ENCODE measurements at places on chromosomes 4 and X.
A peak's percentile ranks its signal among the peaks of the same experiment; 100 is the strongest.

GRCh38 chrX:38117485-38117884, 103.2 kb downstream of the SRPX start:
- DNase-seq = no peak

GRCh38 chrX:35890699-35891098, 28.8 kb upstream of the CFAP47 start:
- peak; percentile 51 for DNase-seq

GRCh38 chrX:115679460-115679859, 118.5 kb downstream of the PLS3 start:
- DNase-seq = peak; percentile 45

DNA sequence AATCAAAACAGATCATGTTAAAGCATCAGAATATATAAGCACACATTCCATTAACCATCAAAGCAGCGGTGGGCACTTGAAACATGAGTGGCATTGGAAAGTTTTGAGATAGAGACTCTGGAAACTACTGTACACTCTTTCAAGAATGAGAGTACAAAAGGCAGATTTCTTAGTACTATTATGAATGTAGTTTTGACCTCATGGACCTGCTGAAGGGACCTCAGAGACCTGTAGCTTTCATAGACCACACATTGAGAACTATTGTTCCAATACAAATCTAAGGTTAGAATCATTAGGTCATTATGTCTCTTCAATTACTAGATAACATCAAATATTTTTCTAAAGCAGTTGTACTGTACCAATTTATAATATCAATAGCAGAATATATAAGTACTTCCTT, 283.6 kb downstream of the RPA4 start:
- DNase-seq = no peak

GRCh38 chr4:92231511-92231910, 72.3 kb upstream of the GRID2 start:
- DNase-seq = no peak

DNA sequence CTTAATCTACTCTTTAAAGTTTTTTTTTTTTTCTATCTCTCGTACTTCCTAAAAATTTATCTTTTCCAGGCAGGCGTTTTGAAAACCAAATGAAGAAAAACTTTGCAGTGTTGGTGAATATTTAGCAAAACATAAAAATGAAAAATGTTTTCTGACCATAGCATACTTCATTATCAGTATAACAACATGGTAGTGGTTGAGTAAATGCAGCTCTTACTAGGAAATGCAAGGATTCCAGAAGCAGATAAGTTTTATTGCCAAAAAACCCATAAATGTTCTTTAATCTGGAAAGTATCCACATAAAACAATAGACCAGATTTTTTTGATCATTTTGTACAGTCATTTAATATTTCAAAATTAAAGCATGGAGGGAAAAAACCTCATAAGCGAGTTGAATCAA, 136.9 kb upstream of the GUCY1A1 start:
- no peak for DNase-seq

DNA sequence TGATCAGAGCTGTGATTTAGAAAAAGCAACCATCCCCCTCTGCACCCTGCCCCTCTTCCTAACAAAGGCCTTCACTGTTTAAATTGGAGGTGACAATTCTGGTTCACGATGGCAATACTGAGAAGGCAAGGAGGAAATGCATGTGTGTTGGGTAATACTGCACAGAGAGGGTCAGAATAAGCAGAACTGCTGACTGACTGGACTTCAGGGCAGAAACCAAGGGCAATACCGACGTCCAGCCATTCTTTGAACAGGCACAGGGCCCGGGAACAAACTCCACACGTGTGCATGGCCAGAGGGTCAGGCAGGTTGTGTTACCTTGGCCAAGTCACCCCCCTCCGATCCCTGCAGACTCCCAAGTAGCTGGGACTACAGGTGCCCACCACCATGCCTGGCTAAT, 6.0 kb downstream of the ACSL1 start:
- no peak for DNase-seq

- no peak for DNase-seq
Observed at GRCh38 chr4:169256101-169256612, 14.6 kb downstream of the SH3RF1 start.

DNA sequence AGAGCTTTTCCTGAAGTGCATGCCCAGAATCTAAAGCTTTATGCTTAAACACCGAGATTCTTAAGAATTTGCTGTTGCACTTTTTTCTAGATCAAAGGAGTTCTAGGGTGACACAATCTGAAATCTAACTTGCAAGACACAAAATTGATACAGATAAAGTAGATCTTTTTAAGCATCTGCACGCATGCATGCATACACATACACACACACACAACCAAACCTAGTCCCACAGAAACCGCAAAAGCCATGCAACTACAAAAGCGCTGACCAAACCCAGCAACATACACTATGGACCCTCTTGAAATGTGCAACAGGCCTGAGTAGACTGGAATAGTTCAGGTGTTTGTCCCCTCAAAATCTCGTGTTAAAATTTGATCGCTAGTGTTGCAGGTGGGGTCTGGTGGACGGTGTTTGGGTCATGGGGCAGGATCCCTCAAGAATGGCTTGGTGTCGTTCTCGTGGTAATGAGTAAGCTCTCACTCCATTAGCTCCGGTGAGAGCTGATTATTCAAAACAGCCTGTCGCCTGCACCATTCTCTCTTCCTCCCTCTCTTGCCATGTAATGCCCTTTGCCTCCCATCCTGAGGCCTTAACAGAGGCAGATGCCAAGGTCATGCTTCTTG, 52.7 kb downstream of the IRF2 start:
- DNase-seq = no peak

DNA sequence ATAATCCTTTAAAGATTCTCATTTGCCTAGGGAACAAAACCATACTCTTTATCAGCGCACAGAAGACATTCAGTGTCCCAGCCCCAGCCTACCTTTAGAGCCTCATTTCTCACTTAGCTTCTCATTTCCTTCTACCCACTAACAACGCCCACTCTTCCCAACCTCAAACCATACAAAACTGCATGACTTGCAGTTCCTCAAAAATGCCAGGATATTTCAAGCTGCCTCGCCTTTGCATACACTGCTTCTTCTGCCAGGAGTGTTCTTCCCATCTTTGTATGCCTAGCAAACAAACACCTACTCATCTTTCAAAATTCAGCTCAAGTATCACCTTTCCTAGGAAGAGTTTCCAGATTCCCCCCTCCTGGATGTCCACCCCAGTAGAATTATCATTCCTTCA, 129.9 kb upstream of the ADGRL3 start:
- DNase-seq = no peak

- DNase-seq = no peak
Observed at GRCh38 chr4:65498606-65499005, 171.7 kb downstream of the EPHA5 start.

GRCh38 chr4:82610041-82610440, 48.3 kb upstream of the TMEM150C start:
- no peak for DNase-seq

- no peak for DNase-seq
Observed at GRCh38 chr4:79213702-79214101, 112.2 kb downstream of the NAA11 start.

GRCh38 chrX:23805389-23805788, 22.4 kb downstream of the SAT1 start:
- no peak for DNase-seq

DNA sequence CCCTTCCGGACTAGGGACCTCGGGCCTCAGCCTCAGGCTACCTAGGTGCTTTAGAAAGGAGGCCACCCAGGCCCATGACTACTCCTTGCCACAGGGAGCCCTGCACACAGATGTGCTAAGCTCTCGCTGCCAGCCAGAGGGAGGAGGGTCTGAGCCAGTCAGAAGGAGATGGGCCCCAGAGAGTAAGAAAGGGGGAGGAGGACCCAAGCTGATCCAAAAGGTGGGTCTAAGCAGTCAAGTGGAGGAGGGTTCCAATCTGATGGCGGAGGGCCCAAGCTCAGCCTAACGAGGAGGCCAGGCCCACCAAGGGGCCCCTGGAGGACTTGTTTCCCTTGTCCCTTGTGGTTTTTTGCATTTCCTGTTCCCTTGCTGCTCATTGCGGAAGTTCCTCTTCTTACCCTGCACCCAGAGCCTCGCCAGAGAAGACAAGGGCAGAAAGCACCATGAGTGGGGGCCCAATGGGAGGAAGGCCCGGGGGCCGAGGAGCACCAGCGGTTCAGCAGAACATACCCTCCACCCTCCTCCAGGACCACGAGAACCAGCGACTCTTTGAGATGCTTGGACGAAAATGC, at the start of gene WAS:
WAS (plus strand) TSS at position 389 of the 572 bp plus-strand sequence; CDS start at position 444, 55 bp downstream.
- DNase-seq = no peak

Data from NCI-H2081 treated with DMSO at 0.1 percent for 48 hours (cell line).